ENCODE measurements at places on chromosomes 3 and 15.

DNA sequence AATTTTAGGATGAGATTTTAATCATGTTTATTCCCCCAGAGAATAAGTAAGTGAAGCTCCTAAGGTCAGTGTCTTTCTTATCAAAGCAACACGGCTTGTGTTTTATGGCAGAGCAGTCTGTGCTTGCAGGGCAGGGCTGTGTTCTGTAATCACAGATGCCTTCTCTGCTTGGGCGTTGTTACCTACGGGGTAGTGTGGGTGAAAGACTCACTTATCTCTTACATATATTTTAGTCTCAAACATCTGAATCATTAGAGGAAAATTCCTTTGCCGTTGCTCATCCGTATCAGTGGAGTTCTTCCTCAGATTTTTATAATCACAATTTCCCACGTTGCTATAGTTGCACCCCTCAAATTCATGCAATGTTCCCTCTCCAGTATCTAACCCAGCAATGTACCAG is 271.7 kb upstream of the MEIS2 start:
- no peak for DNase-seq

- no peak for DNase-seq
These were observed 77.3 kb downstream of the CCR1 start for GRCh38 chr3:46130631-46131310.

GRCh38 chr15:63595688-63596087 is 1.5 kb upstream of the FBXL22 start:
- DNase-seq, result no peak

DNA sequence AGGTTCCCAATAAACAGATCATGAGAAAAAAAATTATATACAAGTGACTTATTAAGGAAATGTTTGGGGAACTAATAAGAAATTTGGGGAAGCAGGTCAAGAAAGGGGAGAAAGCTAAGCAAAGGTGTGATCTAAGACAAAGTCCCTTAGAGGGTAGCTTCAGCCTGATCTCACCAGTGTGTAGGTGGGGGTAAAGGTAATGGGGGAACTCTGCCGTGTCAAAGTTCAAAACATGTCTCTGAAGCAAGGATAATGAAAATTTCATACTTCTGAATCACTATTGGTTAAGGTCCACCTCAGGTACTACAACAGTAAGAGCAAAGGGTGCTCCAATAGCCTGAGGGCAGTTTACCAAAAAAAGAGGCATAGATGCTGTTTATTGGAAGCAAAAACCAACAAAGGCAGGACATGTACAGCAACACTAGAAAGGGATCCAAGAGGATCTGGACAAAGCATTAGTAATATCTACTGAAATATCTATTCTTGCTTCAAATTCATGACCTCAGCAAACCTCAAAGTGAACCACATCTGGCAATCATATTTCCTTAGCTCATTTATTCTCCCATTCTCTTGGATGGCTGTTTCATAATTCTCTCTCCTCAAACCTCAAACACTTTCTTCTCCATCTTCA is 6.9 kb downstream of the ACAD11 start:
- DNase-seq, result no peak

DNA sequence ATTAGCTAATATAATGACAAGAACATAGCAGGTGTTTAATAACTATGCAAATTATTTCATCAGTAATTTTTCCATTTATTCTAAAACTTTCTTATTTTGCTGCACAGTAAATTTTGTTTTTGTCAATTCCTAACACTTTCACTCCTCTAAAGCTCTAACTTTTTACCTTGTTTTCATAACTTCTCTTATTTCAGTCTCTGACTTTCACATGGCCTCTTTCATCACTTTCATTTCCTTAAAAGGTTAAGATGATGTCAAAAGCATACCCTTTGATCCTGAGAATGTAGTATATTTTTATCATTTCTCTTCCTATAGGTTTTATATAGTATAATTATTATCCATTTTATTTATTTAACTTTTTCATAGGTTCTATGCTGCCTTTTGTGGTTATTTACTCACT is 1325.8 kb upstream of the ALCAM start:
- DNase-seq, result no peak

- no peak for DNase-seq
These were observed 7.3 kb upstream of the CHCHD6 start for GRCh38 chr3:126696701-126697267.

- DNase-seq, result no peak
These were observed 4.4 kb upstream of the CLEC3B start for GRCh38 chr3:45021524-45022297.

Measured in stimulated activated CD8-positive, alpha-beta memory T cell treated with anti-CD3 and anti-CD28 coated beads, Interleukin-4, amount 100 ng/mL, for 24 hours (primary cell).